ENCODE measurements at places on chromosomes 11 and 22. TPM values are rescaled to one million over a fixed set of nuclear protein-coding genes. Genes with fewer than 3 reads are reported as not detected.

DNA sequence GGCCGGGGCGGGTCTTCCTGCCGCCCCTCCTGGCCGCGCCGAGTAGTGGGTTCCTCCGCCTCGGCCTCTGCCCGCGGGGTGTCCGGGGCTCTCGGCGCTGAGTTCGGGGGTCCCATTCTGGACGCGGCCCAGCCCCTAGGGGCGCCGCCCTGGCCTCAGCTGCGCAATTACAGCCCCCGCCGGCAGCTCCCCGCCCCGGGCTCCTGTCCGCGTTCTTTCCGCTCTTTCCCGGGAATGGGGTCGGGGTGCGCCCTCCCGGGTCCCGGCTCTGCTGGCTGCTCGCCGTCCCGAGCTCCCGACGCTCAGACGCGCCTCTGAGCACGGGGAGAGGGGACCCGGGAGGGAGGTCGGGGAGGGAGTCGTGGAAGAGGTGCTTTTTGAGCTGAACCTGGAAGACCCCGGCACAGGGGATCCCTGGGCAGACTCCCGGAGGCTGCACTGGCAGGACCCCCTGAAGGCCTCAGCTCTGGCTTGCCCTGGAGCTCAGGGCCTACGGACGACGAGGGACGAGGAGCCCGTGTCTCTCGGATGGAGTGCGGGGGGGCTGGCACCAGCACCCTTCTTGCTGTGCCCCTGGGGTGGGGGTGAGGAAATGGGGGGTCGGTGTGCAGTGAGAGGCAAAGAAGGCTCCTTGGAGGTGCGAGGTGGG, 558 bp downstream of the TSPAN4 start:
- DNase-seq: no peak
- peak overlapping the region; percentile 95 for H3K27ac ChIP-seq
- H3K4me3 ChIP-seq: peak overlapping the region; percentile 70
- peaks cover 6% of the 10 kb centered on the region for H3K4me1 ChIP-seq
- peaks cover 28% of the 10 kb centered on the region for H3K36me3 ChIP-seq
- H3K27me3 ChIP-seq: no peaks in the 10 kb centered on the region

DNA sequence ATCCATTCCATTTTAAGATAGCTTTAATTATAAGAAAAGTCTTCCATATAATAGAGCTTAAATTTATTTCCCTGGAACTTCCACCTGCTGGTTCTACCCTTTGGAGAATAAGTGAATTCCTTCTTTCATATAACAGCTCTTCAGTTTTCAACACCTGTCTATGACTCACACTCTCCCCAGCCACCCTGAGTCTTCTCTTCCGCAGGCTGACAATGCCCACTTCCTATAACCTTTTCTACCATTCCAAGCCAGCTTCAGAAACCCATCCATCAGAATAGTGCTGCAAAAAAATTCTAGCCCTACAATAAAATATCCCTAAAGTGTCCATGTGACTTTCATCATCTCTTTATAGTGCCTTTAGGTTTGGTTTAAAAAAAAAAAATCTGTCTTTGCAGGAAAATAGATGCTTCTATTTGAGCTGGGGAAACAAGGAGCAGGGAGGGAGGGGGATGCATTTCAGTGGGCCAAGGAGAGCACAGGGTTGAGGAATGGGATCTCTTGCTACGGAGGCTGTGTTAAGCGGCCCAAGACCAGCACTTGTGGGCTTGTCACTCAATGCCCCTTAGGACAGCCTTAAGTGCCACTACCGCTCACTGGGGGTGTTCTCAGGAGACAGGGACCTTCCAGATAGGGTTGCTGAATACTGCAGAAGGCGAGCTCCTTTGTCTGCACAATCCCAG, 178.6 kb downstream of the DSCAML1 start:
- no peak overlapping the region for H3K4me3 ChIP-seq
- no peaks in the 10 kb centered on the region for H3K36me3 ChIP-seq
- no peak overlapping the region for H3K27ac ChIP-seq
- peaks cover 21% of the 10 kb centered on the region for H3K27me3 ChIP-seq
- no peaks in the 10 kb centered on the region for H3K4me1 ChIP-seq
- DNase-seq: no peak

DNA sequence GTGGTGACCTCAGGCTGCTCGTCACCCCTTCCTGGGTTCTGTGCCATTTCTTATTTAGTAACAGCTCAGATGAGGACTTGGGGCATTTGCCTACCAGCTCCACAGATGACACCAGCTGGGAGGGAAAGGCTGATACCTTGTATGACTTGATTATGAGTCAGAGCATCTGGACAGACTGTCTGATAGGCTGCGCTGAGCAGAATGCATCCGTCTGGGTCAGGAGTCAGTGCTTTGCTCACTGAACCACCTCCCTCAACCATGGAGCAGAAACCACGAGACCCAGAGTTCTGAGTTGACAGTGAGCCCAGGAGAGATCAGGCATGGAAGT, 6.8 kb downstream of the ST14 start:
- H3K27ac ChIP-seq: peak overlapping the region; percentile 62
- no peaks in the 10 kb centered on the region for H3K36me3 ChIP-seq
- DNase-seq: peak; percentile 92
- H3K27me3 ChIP-seq: peaks cover under 1% of the 10 kb centered on the region
- no peak overlapping the region for H3K4me3 ChIP-seq
- H3K4me1 ChIP-seq: peaks cover 38% of the 10 kb centered on the region

DNA sequence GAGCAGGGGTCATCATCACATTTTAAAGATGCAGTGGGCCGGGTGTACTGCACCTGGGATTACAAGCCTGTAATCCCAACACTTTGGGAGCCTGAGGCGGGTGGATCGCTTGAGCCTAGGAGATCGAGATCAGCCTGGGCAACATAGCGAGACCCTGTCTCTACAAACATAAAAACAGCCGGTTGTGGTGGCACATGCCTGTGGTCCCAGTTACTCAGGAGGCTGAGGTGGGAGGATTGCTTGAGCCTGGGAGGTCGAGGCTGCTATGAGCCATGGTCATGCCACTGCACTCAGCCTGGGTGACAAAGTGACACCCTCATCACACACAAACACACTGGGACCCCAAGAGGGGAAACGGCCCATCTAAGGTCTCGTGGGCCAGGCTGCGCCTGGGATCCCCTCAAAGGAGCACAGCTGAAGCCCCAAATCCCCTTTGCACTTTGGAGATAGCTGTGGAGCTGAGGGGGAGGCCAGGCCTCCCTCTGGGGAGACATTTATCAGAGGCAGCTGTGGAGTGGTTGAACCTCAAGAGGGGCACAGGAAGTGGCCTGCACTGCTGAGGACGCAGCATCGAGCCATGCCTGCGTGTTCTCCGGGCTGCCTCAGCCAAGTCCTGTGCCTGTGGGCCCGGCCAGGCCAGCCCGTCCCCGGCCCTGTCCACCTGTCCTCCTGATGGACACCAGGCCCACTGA, 27.5 kb downstream of the OSBPL5 start:
- no peaks in the 10 kb centered on the region for H3K4me1 ChIP-seq
- peaks cover 8% of the 10 kb centered on the region for H3K36me3 ChIP-seq
- no peak overlapping the region for H3K4me3 ChIP-seq
- H3K27me3 ChIP-seq: no peaks in the 10 kb centered on the region
- DNase-seq: no peak

DNA sequence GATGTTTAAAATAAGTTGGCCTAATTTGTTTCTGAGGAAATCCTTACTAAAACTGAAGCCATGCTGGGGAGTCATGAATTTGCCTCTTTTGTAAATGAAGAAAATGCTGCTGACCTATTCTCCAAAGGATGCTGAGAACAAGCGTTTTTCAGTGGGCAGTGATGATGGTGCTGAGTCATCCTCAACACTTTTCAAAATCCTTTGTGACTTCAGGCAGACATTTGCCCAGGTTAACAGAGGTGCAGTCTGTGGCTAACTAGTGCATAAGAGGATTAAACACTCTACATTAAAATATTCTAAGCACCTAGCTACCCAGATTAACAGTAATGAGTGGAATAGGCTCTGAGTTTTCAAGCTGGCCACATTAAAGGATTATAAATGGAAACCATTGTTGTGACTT, 509.0 kb downstream of the DLG2 start:
- H3K4me1 ChIP-seq: no peaks in the 10 kb centered on the region
- no peak overlapping the region for H3K27ac ChIP-seq
- H3K4me3 ChIP-seq: no peak overlapping the region
- H3K27me3 ChIP-seq: no peaks in the 10 kb centered on the region
- H3K36me3 ChIP-seq: no peaks in the 10 kb centered on the region

Gene OTOG
- not detected for polyA plus RNA-seq

DNA sequence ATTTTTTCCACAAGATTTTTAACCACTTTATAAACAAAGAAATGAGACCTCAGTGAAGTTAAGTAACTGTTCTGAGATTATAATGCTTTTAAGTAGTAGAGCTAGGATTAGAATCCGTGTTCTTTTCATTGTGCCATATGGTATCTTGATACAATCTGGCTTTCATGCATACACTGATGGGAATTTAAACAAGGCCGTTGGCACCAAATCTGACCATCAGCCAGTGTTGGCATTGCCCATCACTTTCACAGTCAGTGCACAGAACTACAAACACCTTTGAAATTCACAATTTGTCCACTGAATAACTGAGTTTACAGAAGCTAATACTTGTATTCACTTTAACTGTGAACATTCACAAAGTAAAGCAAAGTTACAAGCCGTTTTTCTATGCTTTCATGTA, 1228.0 kb downstream of the TBC1D22A start:
- H3K4me3 ChIP-seq: no peak overlapping the region
- no peaks in the 10 kb centered on the region for H3K27me3 ChIP-seq
- no peak for DNase-seq
- no peaks in the 10 kb centered on the region for H3K36me3 ChIP-seq

GRCh38 chr22:20967697-20968211, 699 bp downstream of the AIFM3 start:
- H3K36me3 ChIP-seq: no peaks in the 10 kb centered on the region
- no peaks in the 10 kb centered on the region for H3K4me1 ChIP-seq
- no peak overlapping the region for H3K4me3 ChIP-seq
- H3K27me3 ChIP-seq: peaks cover 5% of the 10 kb centered on the region
- no peak overlapping the region for H3K27ac ChIP-seq

GRCh38 chr22:43474161-43475101, 62.6 kb downstream of the MPPED1 start:
- H3K27ac ChIP-seq: no peak overlapping the region
- no peak overlapping the region for H3K4me3 ChIP-seq
- no peaks in the 10 kb centered on the region for H3K4me1 ChIP-seq
- DNase-seq: no peak
- H3K27me3 ChIP-seq: no peaks in the 10 kb centered on the region

Gene CYB5R2
- polyA plus RNA-seq: 7.1 TPM

DNA sequence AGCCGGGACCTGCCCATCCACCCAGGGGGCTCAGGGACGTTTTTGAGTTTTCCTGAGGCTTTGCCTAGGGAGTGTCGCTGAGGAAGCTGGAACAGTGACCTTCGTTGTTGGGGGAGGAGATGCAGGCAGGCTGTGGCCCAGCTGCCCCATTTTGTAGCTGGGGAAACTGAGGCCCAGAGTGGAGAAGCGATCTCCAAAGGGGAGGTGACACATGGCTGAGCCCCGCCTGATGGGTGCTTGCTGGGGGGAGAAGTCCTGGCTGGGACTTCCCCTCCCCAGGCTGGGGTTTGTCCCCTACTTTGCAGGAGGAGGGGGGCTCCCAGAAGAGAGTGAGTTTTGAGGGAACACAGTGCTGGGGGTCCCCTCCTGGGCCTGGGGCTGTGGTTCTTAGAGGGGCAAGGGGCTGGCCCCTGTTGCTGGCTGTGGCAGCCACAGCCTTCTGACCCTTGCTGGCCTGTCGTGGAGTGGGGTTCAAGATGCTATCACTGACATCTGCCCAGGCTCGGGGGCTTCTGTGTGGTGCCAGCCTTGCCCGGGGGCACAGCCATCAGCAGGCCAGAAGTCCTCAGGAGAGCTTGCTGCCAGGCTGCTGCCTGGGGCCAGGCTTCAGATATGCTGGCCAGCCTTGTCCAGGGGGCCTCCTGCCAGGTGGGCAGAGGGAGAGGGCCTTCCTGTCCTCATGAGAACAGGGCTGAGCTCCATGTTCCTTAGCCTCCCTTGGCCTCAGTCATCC, 21.4 kb downstream of the KCNQ1 start:
- DNase-seq: no peak
- no peaks in the 10 kb centered on the region for H3K27me3 ChIP-seq
- no peak overlapping the region for H3K4me3 ChIP-seq
- H3K36me3 ChIP-seq: no peaks in the 10 kb centered on the region
- peaks cover 16% of the 10 kb centered on the region for H3K4me1 ChIP-seq
- H3K27ac ChIP-seq: peak overlapping the region; percentile 21

DNA sequence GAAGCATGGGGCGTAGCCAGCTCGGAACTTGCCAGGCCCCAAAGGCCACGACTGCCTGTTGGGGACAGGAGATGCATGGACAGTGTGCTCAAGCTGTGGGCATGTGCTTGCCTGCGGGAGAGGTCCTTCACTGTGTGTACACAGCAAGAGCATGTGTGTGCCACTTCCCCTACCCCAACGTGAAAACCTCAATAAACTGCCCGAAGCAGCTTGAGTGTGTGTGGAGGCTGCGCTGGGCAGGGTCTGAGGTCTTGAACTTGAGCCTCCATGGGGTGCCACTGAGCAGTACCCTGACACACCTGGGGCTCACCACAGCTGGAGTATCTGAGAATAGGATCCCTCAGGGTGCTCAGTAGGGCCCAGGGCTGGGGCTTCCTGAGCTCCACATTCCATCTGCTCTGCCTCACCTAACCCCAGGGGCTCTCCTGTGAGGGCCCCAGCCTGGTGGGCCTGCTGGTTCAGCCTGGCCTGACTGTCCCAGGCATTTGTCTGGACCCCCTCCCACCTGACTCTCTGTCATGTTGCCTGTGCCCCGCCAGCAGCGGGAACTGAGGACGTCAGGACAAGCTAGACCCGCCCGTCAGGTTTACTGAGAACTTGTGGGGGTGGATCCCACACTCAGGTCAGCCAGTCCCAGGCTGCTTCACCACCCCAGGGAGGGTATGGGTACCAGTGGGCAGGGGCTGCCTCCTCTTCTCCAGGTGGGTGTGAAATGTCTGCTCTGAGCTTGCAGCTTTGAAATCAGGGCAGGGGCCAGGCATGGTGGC, 3.2 kb downstream of the RASSF7 start:
- peaks cover 2% of the 10 kb centered on the region for H3K27me3 ChIP-seq
- H3K4me3 ChIP-seq: no peak overlapping the region
- H3K4me1 ChIP-seq: no peaks in the 10 kb centered on the region
- no peaks in the 10 kb centered on the region for H3K36me3 ChIP-seq
- no peak overlapping the region for H3K27ac ChIP-seq

Gene TRPT1
- 62.5 TPM for polyA plus RNA-seq

DNA sequence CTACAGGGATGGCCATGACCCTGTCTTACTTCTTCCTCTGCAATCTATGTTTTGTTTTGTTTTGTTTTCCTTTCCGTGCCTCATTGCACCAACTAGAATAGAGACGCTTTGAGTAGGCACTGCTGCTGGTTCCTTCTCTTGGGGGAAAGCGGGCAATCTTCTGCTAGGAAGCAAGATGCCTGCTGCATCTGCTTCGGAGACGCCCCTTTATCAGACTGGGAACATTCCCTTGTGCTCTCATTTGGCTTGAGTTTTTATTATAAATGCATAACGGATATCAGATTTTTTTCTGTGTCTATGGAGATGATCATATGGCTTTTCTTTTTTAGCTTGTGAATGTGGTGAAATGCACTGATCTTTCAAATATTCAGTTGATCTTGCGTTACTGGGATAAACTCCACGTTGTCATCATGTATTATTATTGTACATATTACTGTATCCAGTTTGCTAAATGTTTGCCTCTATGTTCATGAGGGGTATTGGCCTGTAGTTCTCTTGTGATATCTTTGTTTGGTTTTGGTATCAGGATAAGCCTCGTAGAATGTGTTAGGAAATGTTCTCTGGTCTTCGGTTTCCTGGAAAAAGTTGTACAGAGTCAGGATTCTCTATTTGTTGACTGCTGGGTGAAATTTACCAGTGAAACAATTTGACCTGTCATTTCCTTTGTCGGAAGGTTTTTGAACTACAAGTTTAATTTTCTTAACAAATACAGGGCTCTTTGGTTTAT, 23.4 kb upstream of the KRTAP5-6 start:
- H3K27ac ChIP-seq: no peak overlapping the region
- no peak overlapping the region for H3K4me3 ChIP-seq
- no peaks in the 10 kb centered on the region for H3K27me3 ChIP-seq
- H3K4me1 ChIP-seq: no peaks in the 10 kb centered on the region
- no peaks in the 10 kb centered on the region for H3K36me3 ChIP-seq
- DNase-seq: peak; percentile 56

All from lung (tissue), 17 donors.